ENCODE measurements at places on chromosomes 3 and 15.
A peak's percentile ranks its signal among the peaks of the same experiment; 100 is the strongest.

DNA sequence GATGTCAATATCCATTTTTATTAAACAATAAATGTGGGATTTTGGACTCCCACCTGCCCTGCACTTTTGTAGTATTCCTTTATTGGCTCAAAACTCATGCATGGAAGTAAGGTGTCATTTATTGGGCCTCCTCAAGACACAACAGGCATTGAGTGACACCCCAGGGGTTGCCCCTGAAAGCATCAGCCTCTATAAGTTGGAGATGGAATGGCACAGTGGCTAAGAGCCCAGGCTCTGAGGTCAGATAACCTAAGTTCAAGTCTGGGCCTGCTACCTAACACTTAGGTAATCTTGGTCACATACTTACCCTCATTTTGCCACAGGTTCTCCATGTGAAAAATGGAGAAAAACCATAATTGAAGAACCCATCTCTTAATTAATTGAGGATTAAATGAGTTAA, 4.6 kb downstream of the CAPN3 start:
- no peak for DNase-seq

GRCh38 chr15:95799286-95800200, 531.0 kb upstream of the NR2F2 start:
- no peak for DNase-seq

GRCh38 chr3:183825456-183826161, at the start of gene MAP6D1:
Gene MAP6D1, minus strand, starts transcription at chr3:183825577. Its CDS starts 30 bp downstream, at chr3:183825547.
- peak; percentile 26 for DNase-seq

DNA sequence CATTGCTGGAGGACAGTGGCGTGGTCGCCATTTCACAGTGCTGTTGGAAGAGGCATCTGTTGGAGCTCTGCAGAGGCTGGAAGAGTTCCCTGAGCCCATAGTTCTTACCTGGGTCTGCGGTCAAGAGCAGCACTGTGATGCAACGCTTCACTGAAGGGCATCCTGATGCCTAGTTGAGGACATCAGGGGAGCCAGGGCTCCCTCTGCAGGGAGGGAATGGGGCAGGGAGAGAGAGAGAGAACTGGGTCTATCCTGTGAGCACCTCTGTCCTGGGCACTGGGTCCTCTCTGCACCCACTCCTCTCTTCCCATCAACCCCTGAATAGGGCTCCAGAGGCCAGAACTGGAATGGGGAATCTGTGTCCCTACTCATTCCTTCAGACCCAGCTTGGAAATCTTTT, 23.9 kb upstream of the MOBP start:
- DNase-seq, result no peak

DNA sequence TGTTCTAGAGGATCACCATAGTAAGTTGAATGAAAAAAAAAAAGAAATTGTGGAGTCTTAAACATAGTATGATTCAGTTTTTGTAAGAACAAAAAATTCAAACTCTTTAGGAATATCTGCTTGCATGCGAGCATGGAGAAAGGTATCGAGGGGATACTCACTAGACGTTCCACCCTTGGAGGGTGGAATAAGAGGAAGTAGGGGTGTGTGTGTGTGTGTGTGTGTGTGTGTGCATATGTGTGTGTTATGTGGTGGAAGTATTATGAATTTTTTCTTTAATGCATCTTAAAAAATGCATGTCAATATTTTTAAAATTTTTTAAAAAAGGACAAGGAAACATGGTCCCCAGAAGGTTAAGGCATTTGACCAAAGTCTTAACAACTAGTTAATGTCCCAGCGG, 26.5 kb upstream of the SIAH2 start:
- no peak for DNase-seq

- DNase-seq, result no peak
Observed at GRCh38 chr3:114624571-114625181, 330.8 kb downstream of the TIGIT start.

GRCh38 chr3:40768536-40768935, 243.8 kb downstream of the ZNF621 start:
- no peak for DNase-seq
